Pancreas (tissue), 10 donors: ENCODE measurements at places on chromosomes 12 and 14. TPM values are rescaled to one million over a fixed set of nuclear protein-coding genes. Genes with fewer than 3 reads are reported as not detected.

The PRPH gene
- 5.3 TPM for polyA plus RNA-seq

The SIX1 gene
- 0.08 TPM for polyA plus RNA-seq

The SGPP1 gene
- 5.7 TPM for polyA plus RNA-seq

The TAS2R50 gene
- not detected for polyA plus RNA-seq

The CCDC177 gene
- polyA plus RNA-seq, result not detected

The LRTM2 gene
- not detected for polyA plus RNA-seq

The CACNA1C gene
- polyA plus RNA-seq, result 3.8 TPM

The OASL gene
- polyA plus RNA-seq, result 0.59 TPM

The SPTB gene
- 6.5 TPM for polyA plus RNA-seq

The DPPA3 gene
- not detected for polyA plus RNA-seq

DNA sequence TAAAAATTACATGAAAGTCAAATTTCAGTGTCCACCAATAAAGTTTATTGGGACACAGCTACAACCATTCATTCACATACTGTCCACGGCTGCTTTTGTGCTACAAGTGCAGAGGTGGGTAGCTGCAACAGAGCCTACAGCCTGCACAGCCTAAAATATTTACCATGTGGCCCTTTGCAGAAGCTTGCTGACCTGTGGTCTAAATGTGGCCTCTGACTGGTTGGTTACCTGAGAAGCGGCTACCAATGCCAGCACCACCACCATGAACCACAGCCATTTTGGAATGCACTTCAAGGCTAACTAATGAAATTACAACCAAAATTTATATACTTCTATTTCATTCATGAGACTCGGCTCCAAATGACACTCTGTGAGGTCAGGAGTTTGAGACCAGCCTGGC lies 58.6 kb downstream of the NT5DC3 start:
- no peak for DNase-seq

- no peak for DNase-seq
These were observed 57.2 kb downstream of the LTBP2 start for GRCh38 chr14:74554742-74555362.

GRCh38 chr12:123237646-123238329 lies 4.6 kb downstream of the MTRFR start:
- DNase-seq, result peak; percentile 35

DNA sequence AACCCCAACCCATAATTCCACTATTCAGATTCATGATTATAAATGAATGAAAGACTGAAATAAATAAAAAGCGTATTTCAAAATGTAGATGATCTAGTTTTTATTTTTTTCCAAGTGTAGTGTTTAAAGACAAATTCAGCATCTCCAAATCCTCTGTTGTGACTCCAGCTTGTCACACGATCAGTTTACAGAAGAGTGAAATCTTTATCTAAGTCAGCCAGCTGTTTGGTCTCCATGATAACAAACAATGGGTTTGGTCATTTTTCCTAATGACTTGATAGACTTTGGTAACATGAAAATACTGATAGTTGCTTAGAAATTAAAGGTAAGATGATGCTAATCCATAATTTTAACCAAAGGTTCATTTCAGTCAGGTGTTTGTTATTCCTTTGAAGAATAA lies 114.5 kb upstream of the RASSF8 start:
- no peak for DNase-seq

DNA sequence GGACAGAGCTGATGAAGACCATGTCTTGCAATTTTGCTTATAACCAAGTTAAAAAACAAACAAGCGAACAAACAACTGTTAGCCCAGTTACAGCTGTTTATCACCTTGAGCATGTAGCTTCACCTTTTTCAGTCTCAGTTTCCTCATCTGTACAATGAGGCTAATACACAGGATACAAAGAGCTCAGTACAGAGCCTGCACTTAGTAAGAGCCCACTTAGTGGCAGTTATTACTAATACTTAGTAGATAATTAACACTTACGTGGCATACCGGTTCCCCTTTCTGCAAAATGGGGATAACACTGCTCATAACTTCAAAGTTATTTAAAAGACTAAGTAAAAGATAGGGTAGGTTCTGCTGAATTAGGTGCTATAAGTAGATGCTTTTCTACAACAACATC lies 228.0 kb downstream of the MON2 start:
- no peak for DNase-seq

DNA sequence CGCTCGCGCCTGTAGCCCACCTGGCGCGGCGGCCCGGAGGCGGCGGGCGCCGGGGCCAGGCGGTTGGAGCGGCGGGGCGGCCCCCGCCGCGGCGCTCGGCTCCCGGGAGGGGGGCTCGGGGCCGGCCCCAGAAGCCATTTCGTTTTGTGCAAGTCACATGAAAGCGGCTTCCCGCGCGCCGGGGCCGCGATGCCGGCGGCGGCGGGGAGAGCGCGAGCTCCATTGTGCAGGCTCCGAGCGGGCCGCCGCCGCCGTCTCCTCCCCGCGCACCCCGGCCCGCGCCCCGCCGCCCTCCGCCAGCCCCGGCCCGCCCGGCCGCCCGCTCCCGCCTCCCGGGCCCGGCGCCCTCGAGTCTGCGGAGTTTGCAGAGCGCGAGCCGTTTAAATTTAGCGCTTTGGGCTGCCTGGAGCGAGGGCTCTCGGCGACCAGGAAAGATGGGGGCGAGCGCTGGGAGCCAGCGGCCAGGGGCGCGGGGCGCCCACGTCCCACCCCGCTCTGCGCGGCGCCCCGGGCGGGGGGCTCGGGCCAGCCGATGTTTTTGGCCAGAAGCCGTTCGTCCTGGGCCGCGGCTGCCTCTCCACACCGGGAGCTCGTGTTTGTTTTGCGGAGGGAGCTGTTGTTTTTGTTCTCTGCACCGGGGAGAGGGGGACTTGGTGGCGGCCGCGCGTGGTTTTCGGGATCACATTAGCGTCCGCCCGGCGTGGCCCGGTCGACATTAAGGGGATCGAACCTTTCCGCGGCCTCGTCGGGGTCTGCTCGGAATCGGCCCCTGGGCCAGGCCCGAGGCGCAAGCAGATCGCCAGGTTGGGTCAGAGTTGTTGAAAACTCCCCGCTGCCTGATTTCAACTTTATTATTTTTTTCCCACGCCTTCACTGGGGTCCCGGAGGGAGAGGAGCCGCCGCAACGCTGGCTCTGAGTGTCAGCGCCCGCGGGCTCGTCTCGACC lies 982 bp downstream of the BCL7A start:
- DNase-seq, result peak; percentile 40

DNA sequence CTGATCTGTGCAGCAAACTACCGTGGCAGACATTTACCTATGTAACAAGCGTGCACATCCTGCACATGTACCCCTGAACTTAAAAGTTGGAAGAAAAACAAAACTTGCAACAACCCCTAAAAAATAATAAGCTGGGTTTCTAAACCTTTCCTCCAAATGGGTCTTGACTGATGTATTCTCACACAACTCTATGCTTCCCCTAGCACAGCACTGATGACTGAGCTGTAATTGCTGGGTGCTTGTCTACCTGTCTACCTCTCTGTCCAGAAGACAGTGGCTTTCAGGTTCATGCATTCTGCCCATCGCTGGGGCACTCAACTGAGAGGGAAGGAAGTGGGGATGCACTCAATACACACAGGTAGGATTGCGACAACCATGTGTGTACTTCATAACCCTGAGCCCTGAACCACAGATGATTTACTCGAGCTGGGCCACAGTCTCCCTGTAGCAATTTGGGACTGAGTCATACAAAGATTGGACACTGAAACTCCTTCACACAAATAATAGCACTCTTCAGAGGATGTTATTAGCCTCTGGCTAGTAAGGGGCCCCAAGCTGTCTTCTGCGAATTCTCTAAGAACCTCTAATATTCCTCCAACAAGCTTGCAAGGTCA lies 44.8 kb upstream of the TMPO start:
- no peak for DNase-seq

DNA sequence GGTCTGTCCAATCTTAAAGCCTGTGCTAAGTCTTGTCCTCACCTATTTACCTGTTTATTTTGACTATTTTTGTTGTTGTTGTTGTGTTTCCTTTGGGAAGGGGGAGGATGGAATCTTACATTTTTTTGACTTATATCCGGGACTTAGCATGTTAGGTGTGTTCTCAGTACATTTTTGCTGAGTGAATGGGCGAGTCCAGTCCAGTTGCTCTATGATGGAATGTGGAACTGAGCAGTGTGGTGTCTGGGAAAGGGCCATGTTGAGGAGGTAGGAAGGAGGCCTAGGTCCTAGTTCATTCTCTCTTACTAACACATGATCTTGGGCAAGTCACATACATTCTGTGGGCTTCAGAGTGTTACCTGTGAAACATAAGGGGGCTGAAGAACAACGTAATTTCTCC lies 80.9 kb upstream of the SLC38A2 start:
- no peak for DNase-seq

GRCh38 chr12:58969237-58969636 lies 48.9 kb upstream of the LRIG3 start:
- no peak for DNase-seq

DNA sequence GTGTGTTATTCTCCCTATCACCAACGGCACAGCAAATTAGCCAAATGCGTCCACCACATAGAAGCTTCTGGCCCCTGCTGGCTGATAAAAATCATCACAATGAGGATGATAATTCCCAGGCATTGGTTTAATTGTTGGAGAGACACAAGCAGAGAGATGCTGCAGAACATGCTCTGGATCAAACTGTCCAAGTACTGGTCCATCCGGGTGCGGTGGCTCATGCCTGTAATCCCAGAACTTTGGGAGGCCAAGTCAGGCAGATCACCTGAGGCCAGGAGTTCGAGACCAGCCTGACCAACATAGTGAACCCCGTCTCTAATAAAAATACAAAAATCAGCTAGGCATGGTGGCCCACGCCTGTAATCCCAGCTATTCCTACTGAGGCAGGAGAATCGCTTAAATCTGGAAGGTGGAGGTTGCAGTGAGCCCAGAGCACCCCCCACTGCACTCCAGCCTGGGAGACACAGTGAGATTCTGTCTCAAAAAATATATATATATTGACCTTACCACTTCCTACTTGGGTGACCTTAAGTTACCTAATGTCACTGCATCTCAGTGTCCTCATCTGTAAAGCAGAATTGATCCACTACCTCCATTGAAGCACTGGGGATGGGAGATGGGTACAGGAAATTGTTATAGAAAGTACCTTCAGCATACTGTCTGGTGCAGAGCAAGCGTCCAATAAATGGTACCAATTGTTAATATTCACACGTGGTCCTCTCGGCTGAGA lies 83.7 kb upstream of the EGLN3 start:
- no peak for DNase-seq

GRCh38 chr14:92497391-92497790 lies 16.2 kb upstream of the RIN3 start:
- DNase-seq, result no peak

- DNase-seq, result no peak
These were observed 52.2 kb downstream of the GOLGA5 start for GRCh38 chr14:92846162-92846897.

GRCh38 chr12:22709292-22709691 lies 84.3 kb downstream of the ETNK1 start:
- DNase-seq, result no peak

GRCh38 chr14:56026506-56026905 lies 91.7 kb upstream of the PELI2 start:
- no peak for DNase-seq

- DNase-seq, result no peak
These were observed 165.9 kb upstream of the OTX2 start for GRCh38 chr14:56976211-56976610.

GRCh38 chr14:24270537-24271133 lies 762 bp downstream of the RABGGTA start:
- DNase-seq, result no peak

DNA sequence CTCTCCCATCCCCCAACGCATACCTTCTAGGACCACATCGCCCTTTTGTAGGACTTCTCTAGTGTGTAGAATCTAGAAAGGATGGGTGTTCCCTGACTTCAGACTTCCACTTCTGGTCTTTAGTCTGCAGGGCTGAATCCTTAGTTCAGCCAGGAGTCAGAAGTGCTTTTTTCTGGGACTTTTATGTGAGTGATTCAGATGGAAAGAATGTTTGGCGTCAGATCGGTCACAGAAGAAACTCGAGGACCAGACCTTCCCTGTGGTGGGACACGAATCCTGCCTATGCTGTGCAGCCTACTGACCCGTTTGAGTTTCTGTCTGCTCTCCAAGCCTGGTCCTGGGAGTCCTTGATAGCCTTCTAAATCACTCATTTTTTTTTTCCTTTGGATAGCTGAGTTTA lies 165.4 kb upstream of the SSTR1 start:
- DNase-seq, result no peak

GRCh38 chr12:4717806-4718205 lies 2.4 kb upstream of the GALNT8 start:
- DNase-seq, result no peak

- DNase-seq, result no peak
These were observed 216.2 kb upstream of the ABCD2 start for GRCh38 chr12:39835517-39836489.

- DNase-seq, result peak; percentile 87
These were observed 63.1 kb downstream of the ARL6IP4 start for GRCh38 chr12:123043536-123044001.

GRCh38 chr12:13603953-13604352 lies 377.4 kb downstream of the GRIN2B start:
- no peak for DNase-seq

GRCh38 chr12:128853600-128854197 lies 421 bp downstream of the GLT1D1 start:
- DNase-seq, result no peak

DNA sequence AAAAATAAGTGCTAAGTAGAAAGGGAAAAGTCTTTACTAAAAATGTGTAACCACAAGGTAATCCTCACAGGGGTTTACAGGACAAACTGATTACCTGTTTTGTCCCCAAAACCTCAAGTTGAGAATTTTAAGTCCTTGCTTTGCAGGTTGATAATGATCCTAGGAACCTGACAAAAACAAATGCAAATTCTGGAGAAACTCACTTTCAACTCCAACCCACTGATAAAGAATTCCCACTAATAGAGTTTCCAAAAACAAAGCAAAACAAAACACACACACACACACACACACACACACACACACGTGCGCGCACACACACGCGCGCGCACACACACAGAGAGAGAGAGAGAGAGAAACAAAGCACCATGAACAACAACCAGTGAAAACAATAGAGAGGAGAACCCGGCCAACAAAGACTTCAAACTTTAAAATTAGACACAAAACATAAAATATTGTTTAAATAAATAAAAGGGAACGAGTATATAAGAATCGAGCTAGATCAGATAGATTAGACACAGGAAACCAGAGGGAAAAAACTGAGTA lies 187.0 kb upstream of the FOXN3 start:
- DNase-seq, result no peak

DNA sequence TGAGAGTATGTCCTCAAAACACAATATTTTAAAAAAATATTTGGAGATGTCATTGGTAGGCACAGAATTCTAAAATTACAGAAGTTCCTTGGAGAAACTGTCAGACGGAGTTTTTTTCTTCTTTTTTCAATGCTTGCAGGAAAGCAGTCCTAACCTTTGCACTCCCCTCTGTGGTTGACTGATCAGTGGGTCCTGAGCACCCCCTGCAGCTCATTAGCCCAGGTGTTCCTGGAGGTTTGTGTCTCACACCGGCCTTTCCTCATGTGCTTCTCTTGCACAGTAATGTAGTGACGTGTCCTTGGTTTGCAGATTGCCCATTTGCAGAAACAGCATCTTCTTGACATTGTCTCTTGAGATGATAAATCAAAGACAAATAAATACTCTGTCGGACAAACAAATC lies 513.0 kb downstream of the TMEM121 start:
- no peak for DNase-seq

GRCh38 chr14:50524731-50525515 lies 7.4 kb downstream of the MAP4K5 start:
- no peak for DNase-seq

GRCh38 chr14:68297039-68297438 lies 477.5 kb downstream of the RAD51B start:
- DNase-seq, result no peak
